ENCODE measurements at places on chromosomes 13 and 19.

DNA sequence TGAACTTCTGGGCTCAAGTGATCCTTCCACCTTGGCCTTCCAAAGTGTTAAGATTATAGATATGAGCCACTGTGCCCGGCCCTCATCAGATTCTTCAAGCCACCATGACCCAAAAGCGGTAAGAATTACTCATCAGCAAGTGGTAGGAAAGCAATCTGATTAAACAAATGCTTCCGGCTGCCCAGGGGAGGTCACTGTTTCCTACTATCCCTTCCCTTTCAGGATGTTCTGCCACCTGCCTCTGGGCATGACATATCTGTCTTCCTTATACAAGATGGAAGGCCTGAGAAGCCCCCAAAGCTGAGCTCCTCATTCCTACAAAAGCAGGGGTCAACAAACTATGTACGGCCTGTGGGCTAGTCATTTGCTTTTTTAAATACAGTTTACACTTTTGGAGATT, 7.0 kb downstream of the ABHD8 start:
- DNase-seq: no peak

DNA sequence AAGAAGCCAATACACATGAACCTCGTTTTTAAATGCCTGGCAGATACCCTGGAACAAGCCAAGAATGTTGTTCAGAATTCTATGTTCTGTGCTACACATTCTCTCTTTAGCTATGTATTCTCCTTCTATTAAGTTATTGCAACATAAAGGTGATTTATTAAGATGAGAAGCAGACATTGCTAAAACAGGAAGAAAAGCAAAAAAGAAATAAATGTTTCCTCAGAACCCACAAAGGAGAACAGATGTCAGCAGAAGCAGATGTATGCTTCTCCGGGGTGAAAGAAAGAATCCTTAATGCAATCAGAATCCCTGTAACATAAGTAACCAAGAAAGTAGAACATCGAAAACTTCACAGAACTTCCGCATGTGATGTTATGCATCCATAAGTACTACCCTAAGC, 302.9 kb downstream of the DCT start:
- no peak for DNase-seq

DNA sequence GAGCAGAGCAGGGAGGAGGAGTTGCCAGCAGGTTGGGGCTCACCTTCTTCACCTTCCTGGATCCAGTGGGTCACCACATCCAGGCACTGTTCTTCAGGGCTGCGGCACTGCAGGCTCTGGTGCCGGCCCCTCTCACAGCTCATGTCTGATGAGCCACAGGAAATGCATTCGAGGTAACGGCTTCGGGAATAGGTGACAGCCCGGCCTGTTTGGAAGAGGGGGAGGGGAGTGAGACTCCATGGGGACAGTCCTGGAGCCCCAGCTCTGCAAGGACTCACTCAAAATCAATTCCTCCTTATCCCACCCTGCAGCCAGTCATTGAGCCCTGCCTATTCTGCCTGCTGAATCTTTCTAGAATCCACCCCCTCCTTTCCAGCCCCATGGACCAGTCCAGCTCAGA, 13.5 kb downstream of the PLAUR start:
- DNase-seq: no peak

DNA sequence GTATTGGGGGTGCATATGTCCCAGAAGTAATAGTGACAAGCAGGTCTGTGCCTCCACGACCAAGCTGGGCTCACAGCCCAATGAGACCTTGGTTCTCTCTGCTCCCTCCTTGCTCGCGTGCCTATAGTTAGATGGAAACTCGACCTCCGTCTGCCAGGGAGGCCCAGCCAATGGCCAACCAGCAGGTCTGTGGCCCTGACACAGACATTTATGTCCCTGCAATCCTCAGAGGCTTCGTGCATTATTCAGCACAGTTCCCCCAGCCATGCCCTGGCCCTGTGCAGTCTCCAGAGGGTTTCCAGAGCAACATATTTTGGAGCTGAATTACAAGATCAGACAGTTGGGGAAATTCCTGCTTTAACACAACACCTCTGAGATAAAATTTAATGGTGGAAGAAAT, 105.1 kb downstream of the UQCRFS1 start:
- DNase-seq: no peak

- peak; percentile 85 for DNase-seq
Measured at GRCh38 chr19:3132971-3133792, 2.7 kb upstream of the GNA15 start.

Data from activated naive CD4-positive, alpha-beta T cell treated with Interleukin-2 at 50 U/mL for 16 hours (primary cell).